ENCODE measurements at places on chromosomes 5 and 9. TPM values are rescaled to one million over a fixed set of nuclear protein-coding genes. Genes with fewer than 3 reads are reported as not detected.

DNA sequence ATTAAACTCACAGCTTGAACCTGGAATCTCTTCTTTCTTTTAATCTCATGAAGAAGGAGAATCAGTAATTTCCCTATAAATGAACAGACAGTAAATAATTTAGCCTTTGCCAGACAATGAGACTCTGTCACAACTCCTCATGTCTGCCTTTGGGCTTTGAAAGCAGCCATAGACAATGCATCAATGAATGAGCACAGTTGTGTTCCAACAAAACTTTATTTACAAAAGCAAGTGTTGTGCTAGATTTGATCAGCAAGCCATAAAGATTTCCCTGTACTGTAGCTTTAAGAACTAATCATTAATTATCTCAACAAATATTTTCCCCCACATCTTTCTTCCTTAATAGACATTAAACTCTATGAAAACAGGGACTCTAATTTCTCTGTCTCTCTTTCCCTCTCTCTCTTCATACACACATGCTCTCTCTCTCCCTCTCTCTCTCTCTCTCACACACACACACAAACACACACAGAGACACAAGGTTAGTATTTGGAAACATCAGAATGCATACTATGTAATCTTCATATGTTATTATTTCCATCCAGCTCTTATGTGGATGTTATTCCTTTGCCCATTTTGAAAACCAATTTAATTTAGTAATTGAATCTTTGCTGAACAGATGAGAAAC is 1209.8 kb upstream of the CDH6 start:
- no peak overlapping the region for H3K27ac ChIP-seq
- H3K27me3 ChIP-seq: no peaks in the 10 kb centered on the region
- H3K36me3 ChIP-seq: no peaks in the 10 kb centered on the region
- no peaks in the 10 kb centered on the region for H3K4me1 ChIP-seq
- H3K4me3 ChIP-seq: no peak overlapping the region

- H3K4me1 ChIP-seq: no peaks in the 10 kb centered on the region
- no peak overlapping the region for H3K4me3 ChIP-seq
- DNase-seq: no peak
- H3K36me3 ChIP-seq: no peaks in the 10 kb centered on the region
- no peaks in the 10 kb centered on the region for H3K27me3 ChIP-seq
Measured at GRCh38 chr9:107856633-107857032, 367.1 kb upstream of the KLF4 start.

GRCh38 chr5:78416677-78417425 is 56.4 kb downstream of the SCAMP1 start:
- H3K4me1 ChIP-seq: no peaks in the 10 kb centered on the region
- DNase-seq: no peak
- H3K27me3 ChIP-seq: no peaks in the 10 kb centered on the region
- H3K4me3 ChIP-seq: no peak overlapping the region
- H3K36me3 ChIP-seq: peaks cover 24% of the 10 kb centered on the region

GRCh38 chr9:18056993-18057369 is 417.0 kb upstream of the ADAMTSL1 start:
- no peak for DNase-seq
- H3K4me3 ChIP-seq: no peak overlapping the region
- no peak overlapping the region for H3K27ac ChIP-seq
- no peaks in the 10 kb centered on the region for H3K4me1 ChIP-seq
- H3K27me3 ChIP-seq: no peaks in the 10 kb centered on the region

- no peak for DNase-seq
- no peak overlapping the region for H3K4me3 ChIP-seq
- H3K27ac ChIP-seq: no peak overlapping the region
- H3K27me3 ChIP-seq: no peaks in the 10 kb centered on the region
- no peaks in the 10 kb centered on the region for H3K4me1 ChIP-seq
- no peaks in the 10 kb centered on the region for H3K36me3 ChIP-seq
Measured at GRCh38 chr5:11009576-11009975, 248.5 kb upstream of the DAP start.

DNA sequence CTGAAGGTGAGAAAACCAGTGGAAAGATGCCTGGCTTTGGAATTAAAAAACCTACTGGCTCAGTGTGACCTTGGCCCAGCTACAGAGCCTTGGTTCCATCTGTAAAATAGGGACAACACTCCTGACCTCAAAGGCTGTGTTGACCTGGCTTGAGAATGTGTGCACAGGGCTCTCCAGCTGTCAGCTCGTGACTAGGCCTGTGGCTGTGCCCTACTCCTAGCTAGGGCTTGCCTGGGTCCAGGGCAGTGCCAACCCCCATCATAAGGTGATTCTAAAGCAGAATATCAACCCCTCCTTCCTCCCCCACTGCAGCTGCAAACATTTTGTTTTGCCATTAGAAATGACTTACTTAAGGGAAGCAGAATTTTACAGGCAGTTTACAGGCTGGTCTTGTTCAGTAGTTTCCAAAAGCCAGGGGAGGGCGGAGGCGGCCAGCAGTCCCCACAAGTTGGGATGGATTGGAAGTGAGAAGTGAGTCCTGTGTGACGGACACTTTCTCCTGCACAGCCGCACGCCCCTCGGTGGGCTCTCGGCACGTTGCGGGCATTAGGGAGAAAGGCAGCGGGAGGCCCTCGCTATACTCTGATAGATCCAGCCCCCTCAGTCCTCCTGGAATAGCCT is 7.3 kb downstream of the PITX1 start:
- H3K4me1 ChIP-seq: peaks cover 51% of the 10 kb centered on the region
- no peak overlapping the region for H3K4me3 ChIP-seq
- no peaks in the 10 kb centered on the region for H3K27me3 ChIP-seq
- no peaks in the 10 kb centered on the region for H3K36me3 ChIP-seq
- no peak overlapping the region for H3K27ac ChIP-seq

DNA sequence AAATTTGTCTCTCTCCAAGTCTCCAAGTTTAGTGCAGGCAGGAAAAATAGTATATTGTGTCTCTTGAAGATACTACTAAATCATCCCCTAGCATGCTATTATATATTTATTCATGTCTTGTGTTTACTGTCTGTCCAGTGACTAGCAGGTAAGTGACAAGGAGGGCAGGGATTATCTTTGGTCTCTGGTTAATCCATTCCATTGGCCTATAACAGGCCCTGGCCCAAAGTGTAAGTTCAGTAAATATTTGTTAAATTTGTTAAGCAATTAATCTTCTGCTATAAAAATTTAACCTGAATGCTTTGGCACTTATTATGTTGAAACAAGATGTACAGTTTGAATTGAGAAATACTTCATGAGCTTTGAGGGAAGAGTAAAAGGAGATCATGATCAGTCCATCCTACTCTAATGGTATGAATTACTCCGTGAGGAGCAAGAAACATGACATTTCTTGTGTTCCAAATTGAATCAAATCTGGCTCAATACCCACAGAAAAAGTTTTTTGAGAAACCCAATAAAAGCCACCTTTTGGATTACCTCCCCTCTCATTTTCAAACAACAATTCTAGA is 219.7 kb downstream of the DTWD2 start:
- no peaks in the 10 kb centered on the region for H3K4me1 ChIP-seq
- DNase-seq: no peak
- no peak overlapping the region for H3K27ac ChIP-seq
- H3K4me3 ChIP-seq: no peak overlapping the region
- H3K36me3 ChIP-seq: no peaks in the 10 kb centered on the region

- no peak overlapping the region for H3K27ac ChIP-seq
- H3K4me3 ChIP-seq: no peak overlapping the region
- DNase-seq: no peak
- H3K36me3 ChIP-seq: no peaks in the 10 kb centered on the region
- no peaks in the 10 kb centered on the region for H3K4me1 ChIP-seq
Measured at GRCh38 chr9:13967438-13967837, 346.5 kb downstream of the NFIB start.

GRCh38 chr5:28850320-28850921 is 1812.0 kb upstream of the CDH9 start:
- no peak overlapping the region for H3K27ac ChIP-seq
- H3K36me3 ChIP-seq: no peaks in the 10 kb centered on the region
- no peak overlapping the region for H3K4me3 ChIP-seq
- no peaks in the 10 kb centered on the region for H3K4me1 ChIP-seq
- H3K27me3 ChIP-seq: no peaks in the 10 kb centered on the region

- H3K27ac ChIP-seq: no peak overlapping the region
- H3K27me3 ChIP-seq: no peaks in the 10 kb centered on the region
- H3K4me1 ChIP-seq: no peaks in the 10 kb centered on the region
- H3K4me3 ChIP-seq: no peak overlapping the region
Measured at GRCh38 chr9:12809720-12810119, 34.9 kb downstream of the LURAP1L start.

TERT gene
- total RNA-seq: 0.39 TPM

IRX4 gene
- total RNA-seq: not detected

RXRA gene
- 6.7 TPM for total RNA-seq

HMGCS1 gene
- total RNA-seq: 68.7 TPM

Measured in B cell (primary cell).